Stimulated activated CD4-positive, alpha-beta T cell treated with anti-CD3 and anti-CD28 coated beads, TNF-alpha, amount 100 ng/mL, for 24 hours (primary cell): ENCODE measurements at places on chromosomes 12 and 14.

DNA sequence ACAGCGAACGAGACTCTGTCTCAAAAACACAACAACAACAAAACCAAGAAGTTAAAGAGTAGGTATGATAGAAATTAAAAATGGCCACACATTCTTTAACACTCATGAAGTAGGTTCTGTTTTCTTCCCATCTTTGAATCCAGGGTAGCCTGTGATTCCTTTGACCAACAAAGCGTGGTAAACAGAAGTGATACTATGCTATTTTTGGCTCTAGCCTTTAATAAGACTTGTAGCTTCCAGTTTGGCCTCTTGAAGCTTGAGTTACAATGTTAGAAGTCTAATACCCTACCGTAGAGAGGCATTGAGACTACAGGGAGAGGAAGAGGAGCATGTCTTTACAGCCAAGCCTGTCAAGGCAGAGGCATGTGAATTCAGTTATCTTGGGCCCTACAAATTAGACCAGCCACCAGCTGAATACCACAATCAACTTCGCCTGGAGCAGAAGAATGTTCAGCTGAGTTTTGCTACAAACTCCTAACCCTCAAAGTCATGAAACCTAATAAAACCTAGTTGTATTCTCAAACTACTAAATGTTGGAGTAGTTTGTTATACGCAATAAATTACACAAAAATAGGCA lies 4.9 kb upstream of the NEMF start:
- no peak for DNase-seq

DNA sequence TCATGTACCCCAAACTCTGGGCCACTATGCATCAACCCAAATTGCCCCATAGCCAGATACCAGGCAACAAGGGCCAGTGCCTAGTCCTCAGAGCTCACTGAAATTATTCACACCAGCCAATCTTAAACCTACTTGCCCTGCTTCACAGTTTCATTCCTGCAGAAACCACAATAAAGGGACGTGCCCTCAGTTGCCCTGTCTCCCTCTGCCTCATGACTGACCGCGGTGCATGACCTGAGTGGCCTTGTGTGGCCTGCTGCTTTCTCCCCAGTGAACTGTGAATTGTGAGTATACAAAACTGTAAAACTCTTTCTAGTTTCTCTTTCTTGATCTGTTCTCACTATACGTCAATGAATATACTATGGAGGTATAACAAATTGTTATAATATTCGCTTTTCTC lies 490.9 kb upstream of the MIS18BP1 start:
- no peak for DNase-seq

- DNase-seq: no peak
Measured at GRCh38 chr12:104263026-104263425, 40.5 kb upstream of the EID3 start.

DNA sequence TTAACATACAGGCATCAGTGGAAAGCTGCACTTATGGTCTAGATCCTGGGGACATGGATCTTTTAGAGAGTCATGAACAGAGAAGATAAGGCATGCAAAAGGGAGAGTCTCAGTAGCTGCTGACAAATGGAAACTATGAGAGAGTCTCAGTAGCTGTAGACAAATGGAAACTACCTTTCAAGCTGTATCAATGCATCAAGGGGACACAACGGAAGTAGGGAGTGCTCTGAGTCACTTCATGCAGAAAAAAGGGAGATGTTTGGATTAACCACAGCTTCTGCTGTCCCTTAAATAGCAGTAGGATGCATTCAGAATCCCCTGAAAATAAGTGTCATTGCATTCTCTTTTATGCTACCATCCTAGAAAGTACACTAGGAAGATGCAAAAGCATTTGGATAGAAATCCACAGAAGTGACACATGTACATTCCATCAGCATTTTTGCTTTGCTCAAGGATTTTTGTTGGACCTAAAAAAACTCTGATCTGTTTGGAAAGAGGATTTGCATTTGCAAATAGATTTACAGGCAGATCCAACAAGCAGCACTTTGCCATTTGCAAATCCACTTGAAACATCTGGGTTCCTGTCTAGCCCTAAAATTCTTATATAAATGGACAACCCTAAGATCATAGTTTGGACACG lies 227.5 kb upstream of the LMO3 start:
- DNase-seq: no peak

DNA sequence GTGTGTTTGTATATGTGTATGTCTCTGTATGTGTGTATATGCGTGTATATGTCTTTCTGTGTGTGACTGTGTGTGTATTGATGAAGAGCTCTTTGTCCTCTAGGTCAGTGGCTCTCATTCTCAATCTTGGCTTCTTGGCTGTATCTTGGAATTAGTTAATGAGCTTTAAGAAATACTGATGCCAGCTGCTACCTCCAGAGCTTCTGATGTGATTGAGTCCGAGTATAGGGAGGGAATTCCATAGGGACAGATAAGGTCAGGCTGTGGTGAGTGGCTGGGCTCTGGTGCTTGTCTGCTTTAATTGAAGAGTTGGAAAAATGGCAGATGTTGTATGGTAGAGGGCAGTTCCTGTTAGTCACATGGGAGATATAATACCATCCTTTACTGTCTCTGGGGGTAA lies 140.1 kb downstream of the C12orf75 start:
- DNase-seq: no peak

- no peak for DNase-seq
Measured at GRCh38 chr14:34956931-34957330, 25.9 kb upstream of the SRP54 start.

DNA sequence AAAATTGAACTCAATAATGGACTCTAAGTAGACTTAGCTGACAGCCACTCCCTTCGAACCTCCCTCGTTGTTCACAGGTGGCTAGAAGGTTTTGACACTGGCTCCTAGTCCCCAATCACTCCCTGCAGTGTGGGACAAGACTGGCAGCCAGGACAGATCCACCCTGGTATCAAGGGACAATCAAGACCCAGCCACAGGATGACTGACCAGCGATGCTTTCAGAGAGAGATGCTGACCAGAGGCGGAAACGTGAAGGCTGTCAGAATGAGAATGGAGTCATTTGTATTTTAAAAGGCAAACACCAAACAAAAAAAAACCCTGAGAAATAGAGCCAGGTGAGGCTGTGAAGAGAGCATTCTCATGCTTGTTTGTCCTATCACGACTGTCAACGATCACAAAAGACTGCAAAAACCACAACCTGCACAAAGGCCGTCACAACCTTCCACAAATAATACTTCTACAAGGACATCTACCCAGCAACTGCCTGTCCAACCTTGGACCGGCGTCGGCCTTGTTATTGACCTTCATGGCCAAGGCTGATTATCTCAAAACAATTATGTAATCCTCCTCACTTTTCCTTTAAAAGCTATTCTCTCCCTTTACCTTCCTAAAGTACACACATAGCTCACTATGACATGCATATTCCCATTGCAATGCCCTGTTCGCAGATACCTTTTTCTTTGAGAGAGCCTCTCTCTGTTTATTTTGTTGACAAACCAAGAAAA lies 13.2 kb downstream of the EIF5 start:
- DNase-seq: no peak

DNA sequence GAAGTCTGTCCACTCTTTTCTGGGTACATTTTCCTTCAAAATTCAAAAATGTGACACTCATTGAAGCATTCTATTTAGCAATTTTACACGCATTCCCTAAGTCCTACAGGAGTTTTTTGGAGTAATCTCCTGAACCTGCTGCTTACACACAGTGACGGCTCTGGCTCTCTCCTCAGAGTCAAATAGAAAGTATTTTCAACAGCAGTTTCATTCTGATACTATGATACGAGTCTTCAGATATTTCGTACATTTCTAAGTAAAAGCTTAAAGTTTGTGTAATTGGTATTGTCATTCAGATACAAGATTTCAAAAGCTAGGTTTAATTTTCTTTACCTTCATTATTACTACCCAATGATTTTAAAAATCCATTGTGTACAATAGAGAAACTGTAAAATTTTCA lies 36.4 kb downstream of the PIWIL1 start:
- DNase-seq: no peak

GRCh38 chr12:90484094-90484493 lies 470.9 kb downstream of the CCER1 start:
- DNase-seq: no peak

- DNase-seq: no peak
Measured at GRCh38 chr12:131896811-131897270, 2.4 kb downstream of the ULK1 start.

- no peak for DNase-seq
Measured at GRCh38 chr12:131075611-131076010, 121.9 kb downstream of the ADGRD1 start.

DNA sequence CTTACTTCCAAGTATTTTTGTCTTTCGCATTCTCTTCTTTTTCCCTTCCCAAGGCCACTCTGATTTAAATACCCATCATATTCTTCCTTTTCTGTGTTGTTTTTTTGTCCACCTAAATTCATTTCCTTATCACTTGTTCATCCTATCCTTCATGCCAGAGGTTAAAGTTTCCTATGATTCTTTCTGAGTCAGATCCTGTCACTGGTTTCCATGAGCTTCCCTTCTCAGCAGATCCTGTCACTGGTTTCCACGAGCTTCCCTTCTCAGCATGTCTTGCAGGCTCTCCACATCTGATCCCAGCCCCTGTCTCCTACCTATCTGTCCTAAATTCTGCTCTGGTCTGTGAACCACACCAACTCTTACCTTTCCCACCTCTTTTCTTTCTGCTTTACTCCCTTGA lies 311.8 kb upstream of the RGS6 start:
- DNase-seq: no peak

- DNase-seq: no peak
Measured at GRCh38 chr14:53127832-53128231, 25.3 kb downstream of the DDHD1 start.

DNA sequence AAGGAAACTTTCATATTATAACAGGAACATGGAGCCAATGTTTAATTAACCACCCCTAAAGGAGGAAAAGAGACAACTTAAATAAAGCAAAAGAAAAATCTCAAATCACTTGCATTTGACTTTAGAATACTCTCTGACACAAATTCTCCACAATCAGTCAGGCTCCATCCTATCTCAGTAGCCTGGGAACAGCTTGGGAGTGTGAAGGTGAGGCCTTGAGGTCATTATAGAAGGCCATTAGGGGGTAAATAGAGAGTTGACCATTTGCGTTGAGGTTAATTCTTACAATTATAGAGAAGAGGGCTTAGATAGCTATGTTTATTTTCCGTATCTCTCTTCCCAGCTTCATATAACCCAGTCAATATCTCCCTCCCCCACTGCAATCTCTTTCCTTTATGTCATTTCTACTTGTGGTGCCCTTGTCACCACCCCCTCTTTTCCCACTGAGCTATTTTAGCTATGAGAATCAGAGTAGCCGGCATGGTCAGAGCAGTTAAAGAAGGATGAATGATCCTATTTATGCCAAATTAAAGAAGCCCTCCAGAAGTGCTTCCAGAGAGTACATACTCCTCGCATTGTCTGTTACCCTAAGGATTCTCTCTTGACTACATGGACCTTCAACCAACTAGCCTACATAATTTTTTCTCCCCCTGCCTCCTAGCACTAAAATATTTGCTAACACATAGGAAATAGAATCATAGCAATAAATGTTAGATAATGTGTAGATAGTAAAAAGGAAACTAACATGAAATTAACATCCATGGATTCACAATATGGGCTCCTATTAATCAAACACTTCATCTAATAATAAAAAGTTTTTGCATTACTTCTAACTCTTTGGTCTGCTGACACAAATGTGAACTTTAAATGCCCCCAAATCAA lies 135.2 kb upstream of the KRR1 start:
- DNase-seq: no peak

GRCh38 chr12:105920161-105920684 lies 218.5 kb downstream of the NUAK1 start:
- no peak for DNase-seq

DNA sequence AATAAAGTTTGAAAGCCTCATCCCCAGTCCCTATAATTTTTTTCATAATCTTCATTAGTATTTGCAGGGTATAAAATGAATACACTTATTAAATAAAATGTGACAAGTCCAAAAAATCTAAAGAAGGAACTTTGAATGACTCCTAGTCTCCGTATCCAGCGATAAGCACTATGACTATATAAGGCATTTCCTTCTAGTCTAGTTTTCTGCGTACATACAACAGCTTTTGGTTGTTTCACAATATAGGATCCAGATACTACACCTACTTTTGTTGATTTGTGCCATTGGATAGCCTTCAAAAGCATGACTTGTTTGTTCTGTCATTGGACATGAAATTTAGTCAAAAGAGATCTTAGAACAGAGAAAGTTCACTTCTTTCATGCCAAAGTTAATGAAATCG lies 133.3 kb upstream of the PWP1 start:
- DNase-seq: no peak

GRCh38 chr12:5784462-5785130 lies 160.5 kb downstream of the ANO2 start:
- DNase-seq: no peak

DNA sequence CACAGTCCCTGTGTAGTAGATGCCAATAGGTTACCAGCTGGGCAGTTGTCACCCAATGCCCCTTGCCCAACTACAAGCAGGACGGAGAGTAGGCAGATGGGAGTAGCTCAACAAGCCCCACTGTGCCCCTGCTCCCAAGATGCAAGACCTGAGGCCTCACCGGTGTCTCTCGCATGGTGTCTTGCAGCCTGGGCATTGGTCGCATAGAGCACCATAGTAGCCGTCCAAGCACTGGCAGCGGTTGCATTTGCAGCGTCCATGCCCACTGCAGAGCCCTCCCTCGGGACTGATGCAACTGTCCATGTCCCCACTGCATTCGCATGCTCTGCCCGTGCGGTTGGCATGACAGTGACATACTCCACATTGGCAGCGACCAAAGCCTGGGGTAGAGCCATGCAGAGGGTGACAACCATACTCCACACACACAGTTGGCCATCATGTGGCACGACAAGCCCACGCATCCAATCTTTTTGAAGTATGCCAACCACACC lies 11.9 kb upstream of the CSAD start:
- DNase-seq: no peak

DNA sequence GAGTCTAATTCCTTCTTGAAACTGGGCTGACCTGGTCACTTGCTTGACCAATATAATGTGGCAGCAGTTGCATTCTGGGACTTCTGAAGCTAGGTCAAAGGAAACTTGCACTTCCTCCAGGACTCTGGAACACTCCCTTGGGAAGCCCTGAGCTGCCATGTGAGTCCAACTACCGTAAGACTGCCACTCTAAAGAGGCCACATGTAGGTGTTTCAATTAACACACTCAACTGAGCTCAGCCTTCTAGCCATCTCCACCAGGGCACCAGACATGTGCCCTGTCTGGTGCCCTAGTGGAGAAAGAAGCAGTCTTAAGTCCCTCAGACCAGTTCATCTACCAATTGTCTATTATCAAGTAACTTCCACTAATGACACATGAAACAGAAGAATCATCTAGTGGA lies 6.1 kb upstream of the TEP1 start:
- DNase-seq: no peak

GRCh38 chr12:127035011-127035879 lies 1231.7 kb upstream of the TMEM132C start:
- no peak for DNase-seq
